ENCODE measurements at places on chromosomes 11 and 22.

GRCh38 chr22:29078869-29079207 lies 6.0 kb downstream of the KREMEN1 start:
- no peak for DNase-seq

DNA sequence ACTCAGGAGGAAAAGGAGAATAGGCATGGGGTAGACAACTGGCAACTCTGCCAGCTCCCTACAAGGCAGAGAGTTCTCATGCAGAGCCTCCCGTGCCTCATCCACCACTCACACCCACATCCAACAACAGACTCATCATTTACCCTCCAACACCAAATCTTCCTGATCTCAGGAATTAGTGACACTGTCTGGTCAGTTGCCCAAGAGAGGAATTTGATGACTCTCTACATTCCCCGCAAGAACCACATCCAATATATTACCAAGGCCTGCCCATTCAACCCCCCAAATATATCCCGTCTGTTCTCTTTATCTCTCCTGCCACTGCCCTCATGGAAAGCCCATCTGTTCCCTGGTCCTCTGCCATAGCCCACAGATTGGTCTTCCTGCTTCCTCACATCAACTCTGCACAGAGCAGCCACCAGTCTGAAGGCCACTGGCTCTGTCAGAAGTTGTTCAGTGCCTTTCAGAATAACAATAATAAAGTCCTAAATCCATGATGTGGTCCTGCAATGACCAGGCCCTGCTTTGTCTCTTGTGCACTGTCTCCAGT lies 57.5 kb upstream of the CD82 start:
- DNase-seq: no peak

GRCh38 chr22:26756675-26757293 lies 99.4 kb downstream of the MIAT start:
- peak; percentile 59 for DNase-seq

DNA sequence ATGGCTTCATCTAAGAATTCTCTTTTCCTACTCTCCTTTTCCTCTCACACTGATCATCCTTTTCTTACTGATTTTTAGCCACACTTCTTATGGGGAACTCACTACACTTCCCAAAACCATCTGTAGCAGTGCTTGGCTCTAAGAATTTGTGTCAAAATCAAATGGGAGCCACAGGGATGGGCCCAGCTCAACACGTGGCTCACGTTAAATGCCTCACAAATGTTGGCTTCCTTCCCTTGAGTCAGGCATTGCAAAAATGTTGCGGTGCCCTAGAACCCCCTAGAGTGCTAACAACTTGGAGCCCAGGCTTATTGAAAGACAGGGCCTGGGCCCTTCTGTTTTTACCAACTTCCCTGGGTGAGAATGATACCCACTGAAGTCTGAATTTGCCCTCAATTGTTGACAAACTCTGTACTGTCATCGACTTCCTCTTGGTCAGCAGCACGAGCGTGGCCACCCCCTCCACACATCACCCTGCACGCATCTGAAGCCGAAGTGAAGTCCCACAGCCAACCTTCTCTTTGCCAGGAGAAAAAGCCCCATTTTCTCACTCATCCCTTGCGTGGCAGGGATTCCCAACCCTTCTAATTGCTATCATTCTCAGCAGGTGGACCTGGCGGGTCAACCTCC lies 69.7 kb downstream of the ELFN2 start:
- DNase-seq: no peak

DNA sequence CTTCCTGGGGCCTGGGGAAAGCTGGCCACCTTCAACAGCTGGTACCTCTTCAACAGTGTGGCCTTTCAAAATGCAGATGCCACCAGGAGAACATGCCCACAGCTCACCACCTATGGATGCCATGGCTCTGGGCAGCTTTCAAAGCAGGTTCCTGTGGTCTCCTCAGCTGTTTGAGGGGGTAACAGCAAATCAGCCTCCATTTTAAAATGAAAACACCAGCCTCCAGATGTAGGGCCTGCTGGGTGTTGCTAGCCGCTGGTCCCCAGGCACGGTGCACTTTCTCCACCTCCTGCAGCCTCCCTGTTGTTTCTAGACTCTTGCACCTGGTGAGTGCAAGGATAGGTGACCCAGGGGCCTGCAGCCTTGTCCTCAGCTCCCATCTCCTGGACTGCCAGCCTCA lies 10.0 kb downstream of the CDPF1 start:
- no peak for DNase-seq

DNA sequence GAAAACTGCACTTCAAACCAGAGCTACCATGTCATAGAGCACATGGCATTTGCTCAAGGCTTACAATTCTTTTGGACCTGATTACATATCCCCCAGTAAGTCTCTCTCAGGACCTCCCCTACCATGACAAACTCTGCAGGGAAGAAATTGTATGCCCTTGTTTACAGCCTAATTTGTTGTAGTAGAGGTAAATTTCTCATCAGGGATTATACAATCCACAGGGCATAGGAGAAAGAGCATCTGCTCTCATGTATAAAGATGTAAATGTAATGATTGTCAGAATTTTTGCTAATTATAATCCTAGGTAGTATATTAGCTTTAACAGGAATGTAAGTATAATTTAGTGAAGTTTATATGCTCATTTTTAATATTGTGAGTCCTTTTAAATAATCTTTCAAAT lies at the start of gene OR8B3:
TSS of gene OR8B3 (minus strand) at position 101 of the 400 bp plus-strand sequence. CDS start 1,673 bp downstream, outside the sequence.
- DNase-seq: no peak

DNA sequence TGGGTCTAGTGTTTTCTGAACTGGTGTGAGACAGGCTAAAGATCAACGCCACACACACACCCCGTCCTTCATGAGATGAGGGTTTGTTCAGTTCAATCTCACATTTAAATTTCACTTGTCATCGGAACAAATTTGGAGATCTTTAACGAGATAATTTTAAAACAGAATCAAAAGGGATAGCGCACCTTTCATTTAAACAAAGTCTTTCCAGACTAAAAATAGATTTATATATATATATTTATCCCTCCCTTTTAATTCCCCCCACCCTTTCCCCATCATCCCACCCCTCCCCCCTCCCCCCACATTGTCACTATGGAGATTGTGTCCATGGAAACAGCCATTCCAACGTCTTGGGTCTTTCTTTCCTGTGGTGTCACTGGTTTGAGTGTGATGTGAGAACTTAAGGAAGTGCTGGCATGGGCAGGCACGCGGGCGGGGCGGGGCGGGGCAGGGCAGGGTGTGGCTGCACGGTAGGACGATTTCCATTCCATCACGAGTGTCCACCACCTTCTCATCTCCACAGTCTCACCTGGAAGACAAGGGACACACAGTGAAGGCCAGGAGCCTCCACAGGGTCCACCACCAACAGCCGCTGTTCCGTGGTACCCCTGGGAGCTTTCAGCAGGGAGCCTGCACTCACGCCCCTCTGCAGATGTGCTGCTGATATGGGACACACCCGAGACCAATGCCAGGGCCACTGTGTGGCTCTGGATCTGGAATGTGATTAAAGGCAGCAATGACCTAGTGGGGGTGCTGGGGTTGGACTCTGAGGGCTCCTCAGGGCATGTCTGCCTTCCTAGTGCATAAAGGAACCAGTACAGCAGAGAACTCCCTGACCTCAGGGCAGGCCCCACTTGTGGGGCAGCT lies 30.5 kb upstream of the CYP2D6 start:
- no peak for DNase-seq

GRCh38 chr22:23773483-23774113 lies 949 bp downstream of the MMP11 start:
- no peak for DNase-seq

DNA sequence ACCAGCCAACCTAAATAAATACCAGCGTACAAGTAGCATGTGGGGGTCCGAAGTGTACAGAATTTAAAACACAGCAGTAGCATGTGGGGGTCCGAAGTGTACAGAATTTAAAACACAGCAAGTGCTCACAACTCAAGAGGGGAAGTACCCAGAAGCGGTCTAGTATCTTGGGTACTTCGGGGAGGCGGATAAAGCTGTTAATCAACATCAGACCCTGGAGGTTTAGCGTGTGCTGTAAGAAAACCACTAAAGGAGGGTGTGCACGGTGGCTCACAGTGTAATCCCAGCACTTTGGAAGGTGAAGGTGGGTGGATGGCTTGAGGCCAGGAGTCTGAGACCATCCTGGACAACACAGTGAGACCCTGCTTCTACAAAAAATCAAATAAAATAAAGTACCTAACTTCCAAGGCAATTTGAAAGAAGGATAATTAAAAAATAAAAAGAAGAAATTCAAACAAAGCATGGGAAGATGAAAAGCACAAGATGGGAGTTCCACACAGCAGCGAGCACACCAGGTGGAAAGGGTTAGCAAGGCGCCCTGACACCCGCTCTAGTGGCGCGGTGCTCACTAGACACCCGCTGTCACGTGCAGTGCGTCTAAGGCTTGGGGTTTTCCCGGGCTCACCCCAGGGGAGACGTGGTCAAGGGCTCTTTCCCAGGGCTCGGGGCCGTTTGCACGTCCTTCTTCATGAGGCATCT lies 35.0 kb upstream of the MOB2 start:
- no peak for DNase-seq

DNA sequence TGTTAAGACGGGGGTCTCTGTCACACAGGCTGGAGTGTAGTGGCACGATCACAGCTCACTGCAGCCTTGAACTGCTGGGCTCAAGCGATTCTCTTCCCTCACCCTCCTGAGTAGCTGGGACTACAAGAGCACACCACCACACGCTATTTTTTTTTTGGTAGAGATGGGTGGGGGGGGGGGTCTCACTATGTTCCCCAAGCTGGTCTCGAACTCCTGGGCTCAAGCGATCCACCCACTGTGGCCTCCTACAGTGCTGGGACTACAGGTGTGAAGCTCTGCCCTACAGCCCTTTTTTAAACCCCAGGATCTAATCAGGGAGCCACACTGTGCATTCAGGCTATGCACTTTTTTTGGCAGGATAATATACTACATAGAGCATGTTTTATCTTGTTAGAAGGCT lies 1.4 kb upstream of the DHCR7 start:
- DNase-seq: no peak

GRCh38 chr11:134558916-134559601 lies 147.0 kb upstream of the B3GAT1 start:
- DNase-seq: no peak

DNA sequence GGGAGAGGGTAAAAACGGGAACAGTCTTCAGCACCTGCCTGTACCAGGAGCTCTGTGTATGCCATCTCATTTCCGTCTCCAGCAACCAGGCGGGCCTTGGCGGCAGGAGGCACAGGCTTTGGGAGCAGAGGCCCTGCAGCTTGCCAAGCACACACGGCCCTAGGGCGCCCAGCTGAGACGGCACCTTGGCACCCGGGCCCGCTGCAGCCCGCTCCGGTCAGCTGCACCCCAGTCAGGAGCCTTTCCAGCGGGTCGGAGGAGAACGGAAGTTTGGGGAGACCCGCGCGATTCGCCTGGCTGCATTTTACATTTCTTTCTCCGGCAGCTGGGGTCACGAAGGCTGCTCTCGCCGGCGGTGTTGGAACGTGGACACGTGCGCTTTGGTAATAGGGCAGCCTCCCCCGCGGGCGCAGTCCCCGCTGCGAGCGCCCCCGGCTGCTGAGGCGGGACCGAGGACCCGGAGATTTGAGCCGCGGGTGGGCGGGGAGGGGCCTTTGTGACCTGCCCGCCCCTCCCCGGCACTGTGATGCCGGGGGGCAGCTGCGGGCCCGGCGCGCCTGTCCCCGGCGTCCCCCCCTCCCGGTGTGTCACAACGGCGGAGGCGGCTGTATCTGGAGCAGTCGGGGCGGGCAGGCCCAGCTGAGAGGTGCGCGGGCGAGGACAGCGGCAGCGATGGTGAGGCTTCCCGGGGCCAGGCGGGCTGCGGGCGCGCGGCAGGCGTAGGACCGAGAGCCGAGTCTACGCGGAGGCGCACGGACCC lies at the start of gene TUBA8:
TSS of gene TUBA8 (plus strand) at position 616 of the 760 bp plus-strand sequence. CDS start at position 673, 57 bp downstream.
- no peak for DNase-seq

GRCh38 chr22:20192293-20192971 lies 41.6 kb upstream of the CCDC188 start:
- no peak for DNase-seq

GRCh38 chr11:84720706-84721402 lies 906.3 kb downstream of the DLG2 start:
- DNase-seq: no peak

DNA sequence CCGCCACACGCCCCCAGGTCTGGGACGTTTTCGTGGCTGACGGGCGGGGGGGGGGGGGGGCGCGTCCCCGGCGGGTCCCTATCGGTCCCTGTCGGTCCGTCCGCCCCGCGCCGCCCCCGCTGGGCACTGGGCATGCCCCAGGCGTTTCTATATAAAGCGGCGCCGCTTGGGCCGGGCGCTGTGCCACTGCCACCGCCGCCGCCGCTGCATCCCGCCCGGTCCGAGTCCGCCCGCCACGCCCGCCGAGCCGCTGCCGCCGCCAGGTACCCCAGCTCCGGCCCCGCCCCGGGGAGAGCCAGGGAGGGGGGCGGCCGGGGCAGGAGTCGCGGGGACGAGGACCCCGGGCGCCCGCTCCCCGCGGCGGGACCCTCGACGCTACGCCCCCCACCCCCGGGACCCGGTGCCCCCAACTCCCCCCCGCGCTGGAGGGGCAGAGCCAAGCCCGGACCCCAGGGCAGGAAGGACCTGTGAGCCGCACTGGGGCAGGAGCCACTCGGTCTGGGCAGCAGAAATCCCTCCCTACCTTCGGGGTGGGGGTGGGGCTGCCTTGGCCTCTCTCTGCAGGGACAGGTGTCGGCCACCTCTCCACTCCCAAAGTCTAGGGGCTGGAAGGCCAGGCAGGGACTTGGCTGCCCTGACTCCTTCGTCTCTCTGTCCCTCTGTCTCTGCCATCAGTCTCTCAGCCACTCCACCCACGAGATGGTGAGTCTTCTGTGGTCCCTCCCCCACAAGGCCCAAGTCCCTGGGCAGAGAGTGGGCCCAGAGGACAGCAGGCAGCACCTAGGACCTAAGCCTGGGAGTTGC lies at the start of gene CARNS1:
TSS of gene CARNS1 (plus strand) at position 178 of the 804 bp plus-strand sequence. CDS start at position 700, 522 bp downstream.
- no peak for DNase-seq
